ENCODE measurements at places on chromosomes 2 and 18.

GRCh38 chr18:37294951-37295350 is 270.6 kb downstream of the CELF4 start:
- no peak for DNase-seq

DNA sequence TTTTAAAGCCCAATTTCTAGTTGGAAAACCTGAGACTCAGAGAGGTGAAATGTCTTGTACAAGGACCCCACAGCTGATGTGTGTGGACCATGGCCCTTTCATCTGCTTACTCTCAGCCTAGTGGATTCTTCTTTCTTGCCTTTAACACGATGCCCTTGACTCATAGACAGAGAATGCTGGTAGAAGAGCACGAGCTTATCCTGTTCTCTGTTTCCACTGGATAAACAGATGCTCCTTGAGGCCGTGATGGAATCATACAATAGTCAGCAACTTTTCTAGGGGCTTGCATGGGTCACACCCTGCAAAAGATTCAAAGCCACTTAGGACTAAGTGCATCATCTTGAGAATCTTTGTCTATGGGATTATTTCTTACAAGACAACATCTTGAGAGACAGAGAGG is 50.9 kb downstream of the MYCN start:
- no peak for DNase-seq

DNA sequence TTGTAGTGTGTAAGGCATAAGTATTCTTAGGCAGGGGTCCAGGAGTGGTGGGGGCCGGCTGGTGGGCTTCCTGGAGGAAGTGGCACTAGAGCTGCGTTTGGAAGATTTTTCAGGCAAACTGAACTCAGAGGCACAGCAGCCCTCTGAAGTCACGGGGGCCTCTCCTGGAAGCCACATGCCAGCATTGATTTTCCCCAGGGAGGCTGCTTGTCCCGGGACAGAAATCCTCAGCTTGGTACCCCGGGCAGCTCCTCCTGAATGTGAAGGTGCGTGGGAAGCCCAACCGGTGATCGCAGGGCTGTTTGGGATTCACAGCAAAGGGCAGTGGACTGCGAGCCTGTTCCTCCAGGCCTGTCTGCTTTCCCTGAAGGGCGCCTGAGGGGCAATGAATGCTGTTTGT is 1.6 kb upstream of the PDIA6 start:
- DNase-seq, result no peak

DNA sequence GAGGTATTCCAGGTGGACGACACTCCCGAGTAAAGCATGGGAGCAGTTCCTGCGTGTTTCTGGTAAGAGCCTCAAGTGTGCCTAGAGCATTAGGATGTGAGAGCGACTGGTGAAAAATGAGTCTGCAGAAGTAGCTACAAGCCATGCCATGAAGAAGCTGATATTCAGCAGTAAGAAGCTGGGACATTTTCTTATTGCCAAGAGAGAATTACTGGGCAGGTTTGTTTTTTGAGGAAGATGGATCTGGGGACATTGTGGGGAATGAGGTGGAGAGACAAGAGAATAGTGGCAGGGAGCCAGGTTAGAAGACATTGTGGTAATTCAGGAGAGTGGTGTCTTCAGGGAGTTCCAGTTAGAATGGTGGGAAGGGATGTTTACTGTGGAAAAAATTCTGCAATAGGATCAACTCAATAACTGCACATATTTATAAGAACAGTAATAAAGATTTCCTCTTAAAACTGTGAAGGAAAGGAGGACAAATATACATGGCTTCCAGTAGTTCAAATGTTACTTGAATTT is 38.2 kb downstream of the CRIM1 start:
- DNase-seq, result no peak

DNA sequence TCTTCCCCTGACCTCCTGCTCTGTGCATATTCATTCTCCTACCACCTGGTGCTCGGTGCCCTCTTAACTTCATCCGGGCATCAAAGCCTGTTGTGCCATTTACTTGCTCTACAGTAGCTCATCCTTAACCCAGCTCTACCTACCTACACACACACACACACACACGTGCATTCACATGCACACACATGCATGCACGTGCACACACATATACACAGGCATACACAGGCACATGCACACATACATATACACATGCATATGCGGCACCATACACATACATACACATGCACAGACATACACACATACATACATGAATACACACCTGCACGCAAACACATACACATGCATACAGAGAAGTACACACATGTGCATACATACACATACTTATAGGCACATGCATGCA is 14.5 kb downstream of the MAL start:
- DNase-seq, result no peak

- DNase-seq, result no peak
Observed at GRCh38 chr18:22456547-22456946, 38.8 kb upstream of the CTAGE1 start.

Data from activated CD8-positive, alpha-beta memory T cell treated with anti-CD3 and anti-CD28 coated beads for 24 hours (primary cell).